Activated B cell treated with CpG ODN at 0.5 μM for 24 hours (primary cell): ENCODE measurements at places on chromosomes 3 and 15.

DNA sequence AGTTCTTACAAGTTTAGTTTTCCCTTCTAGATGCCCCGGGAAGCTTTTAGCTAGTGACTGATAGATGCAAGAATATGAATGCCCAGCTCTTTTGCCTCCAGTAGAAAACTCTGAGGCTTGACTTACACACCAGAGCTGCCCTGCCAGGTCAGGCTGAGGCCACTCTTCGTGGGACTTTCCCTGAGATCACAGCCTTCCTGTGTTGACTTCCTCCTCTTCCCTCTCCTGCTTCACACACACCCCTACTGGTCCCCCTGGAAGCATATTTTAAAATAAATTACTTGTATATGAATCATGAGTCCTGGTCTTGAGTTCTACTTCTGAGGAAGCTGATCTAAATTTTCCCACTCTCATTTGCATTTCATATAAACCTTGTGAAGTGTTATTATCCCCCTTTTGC lies 413.7 kb downstream of the PDCD6IP start:
- no peak for DNase-seq

GRCh38 chr3:137642831-137643230 lies 121.3 kb upstream of the SOX14 start:
- DNase-seq: no peak

DNA sequence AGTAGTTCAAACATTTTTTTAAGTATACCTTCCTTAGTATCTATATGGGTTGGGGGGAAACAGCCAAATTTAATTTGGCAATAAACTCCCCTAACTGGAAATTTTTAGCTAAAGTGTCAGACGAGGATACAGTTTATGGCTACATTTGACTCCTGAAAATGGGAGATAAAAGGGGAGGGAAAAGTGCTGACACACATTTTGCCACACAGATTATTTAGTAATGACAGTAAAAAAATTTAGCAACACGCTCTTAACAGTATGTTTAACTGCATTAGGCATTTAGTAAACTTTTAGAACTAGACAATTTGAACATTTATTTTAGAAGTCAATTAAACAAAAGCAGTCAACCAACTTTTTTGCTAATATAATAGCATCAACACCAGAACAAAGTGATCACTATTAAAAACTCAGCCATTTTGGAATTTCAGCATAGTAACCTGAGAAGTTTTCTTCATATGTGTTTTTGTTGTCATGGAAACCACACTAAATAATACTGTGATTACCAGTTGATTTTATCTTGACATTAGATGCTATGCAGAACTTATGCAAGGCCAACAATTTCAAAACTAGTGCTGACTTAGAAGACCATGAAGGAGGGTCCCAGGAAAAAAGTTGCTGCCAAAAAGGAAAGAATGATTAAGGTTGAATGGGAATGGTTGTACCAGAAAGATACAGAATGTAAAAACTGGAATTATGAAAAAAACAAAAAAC lies 47.0 kb upstream of the TFG start:
- DNase-seq: no peak

DNA sequence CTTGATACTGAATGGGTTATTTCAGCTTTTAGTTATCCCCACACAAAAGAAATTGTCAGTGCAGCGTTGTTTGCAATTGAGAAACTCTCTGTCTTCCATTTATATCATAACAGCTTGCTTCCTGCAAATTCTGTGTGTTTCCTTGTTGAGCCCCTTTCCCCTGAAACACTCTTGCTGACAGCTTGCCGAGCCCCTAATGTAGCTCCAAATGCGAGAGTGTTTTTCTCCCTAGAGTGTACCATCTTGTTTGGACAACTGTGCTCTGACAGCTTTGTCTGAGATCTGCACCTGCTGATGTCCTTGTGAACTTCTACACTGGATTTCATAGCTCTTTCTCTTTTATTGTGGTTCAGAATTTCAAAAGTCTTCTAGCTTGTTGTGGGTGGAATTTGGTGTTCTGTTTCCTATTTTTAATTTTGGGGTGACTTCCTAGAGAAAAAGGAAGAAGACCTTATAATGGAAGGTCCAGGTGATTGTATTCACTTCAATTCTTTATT lies 343.5 kb downstream of the PDCD6IP start:
- no peak for DNase-seq

DNA sequence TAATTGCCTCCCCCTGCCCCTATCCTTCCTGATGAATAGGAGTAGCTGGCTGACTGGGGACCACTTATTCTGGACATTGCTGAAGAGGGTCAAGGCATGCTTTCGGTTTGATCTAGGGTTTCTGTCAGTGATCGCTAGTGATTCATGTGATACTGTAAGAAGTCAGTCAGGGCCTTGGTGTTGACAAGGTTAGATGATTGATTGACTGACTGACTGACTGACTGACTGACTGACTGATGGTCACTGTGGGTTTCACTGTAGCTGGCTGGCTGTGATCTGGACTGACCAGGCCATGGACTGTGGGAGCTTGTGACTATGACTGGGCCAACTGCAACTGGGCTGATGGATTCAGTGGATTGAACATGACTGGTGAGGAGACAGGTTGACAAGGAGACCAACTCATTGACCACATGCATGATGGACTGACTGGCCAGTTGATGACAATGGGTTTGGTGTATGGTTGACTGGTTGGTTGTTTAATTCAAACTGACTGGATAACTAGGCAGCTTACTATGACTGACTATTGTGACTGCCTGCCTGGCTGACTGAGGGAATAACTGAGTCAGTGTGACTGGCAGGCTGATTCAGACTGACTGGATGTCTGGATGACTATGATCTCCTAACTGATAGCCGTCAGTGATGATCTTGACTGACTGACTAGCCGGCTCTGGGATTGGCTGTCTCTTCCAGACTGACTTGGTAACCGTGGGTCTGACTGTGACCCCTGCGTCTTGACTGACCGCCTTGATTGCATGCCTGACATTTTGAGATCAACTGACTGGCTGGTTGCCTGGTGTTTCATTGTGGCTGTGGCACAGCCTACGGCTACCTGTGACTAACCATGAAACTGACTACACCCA lies 509.9 kb downstream of the SHQ1 start:
- DNase-seq: no peak

DNA sequence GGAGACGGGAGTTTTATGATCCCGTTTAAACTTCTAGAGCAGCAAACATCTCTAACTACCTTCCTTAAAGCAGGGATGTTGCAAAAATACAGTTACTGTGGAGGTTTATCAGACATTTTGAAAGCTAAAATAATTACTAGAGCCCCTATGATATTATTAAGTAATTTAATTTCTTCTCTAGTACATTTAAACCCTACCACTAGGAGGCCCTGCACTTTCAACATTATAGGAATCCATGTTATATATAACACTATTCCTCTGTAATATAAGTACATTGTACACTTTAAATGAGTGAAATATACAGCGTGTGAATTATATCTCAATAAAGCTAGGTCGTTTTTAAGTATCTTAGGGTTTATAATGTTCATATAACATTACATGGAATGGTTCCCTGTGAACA lies 11.5 kb downstream of the SETMAR start:
- no peak for DNase-seq

- DNase-seq: no peak
These were observed 47.0 kb upstream of the LHFPL4 start for GRCh38 chr3:9600597-9600996.
